HT-29 (cell line): ENCODE measurements at places on chromosomes 16 and 17.

GRCh38 chr16:89034971-89035668, 58.1 kb upstream of the CBFA2T3 start:
- no peak for DNase-seq

DNA sequence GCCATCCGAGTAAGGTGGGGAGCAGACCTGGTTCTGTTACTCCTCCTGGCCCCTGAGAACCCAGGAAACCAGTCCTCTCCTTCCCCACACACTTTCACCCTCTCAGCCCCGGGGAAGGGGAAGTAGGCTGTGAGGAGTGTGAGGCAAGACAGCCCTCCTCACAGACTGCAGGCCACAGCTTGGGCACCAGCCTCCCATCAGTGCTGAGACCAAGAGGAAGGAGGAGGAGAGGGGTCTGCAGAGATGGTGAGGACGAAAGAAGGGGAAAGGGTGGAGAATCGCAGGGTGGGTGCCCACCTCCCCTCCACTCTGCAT, 7.0 kb downstream of the G6PC3 start:
- DNase-seq = no peak

DNA sequence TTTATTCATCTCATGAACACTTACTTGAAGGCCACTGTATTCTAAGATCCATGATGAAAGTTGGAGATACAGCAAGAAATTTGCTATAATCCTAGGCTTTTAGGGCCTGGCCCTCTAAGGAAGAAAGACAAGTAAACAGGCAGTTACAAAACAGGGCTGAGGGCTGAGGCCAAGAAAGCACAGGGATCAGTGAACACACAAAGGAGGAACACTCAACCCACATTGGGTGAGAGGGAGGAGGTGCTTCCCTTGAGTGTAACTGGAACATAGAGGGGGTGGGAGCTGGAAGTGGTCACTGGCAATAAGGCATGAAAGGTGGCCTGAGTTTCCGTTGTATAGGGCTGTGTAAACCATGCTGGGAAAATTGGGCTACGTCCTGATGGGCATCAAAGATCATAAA, 112.2 kb downstream of the ZNF18 start:
- DNase-seq = no peak

GRCh38 chr17:64420143-64420670, 28.7 kb upstream of the MILR1 start:
- DNase-seq = peak; percentile 91

DNA sequence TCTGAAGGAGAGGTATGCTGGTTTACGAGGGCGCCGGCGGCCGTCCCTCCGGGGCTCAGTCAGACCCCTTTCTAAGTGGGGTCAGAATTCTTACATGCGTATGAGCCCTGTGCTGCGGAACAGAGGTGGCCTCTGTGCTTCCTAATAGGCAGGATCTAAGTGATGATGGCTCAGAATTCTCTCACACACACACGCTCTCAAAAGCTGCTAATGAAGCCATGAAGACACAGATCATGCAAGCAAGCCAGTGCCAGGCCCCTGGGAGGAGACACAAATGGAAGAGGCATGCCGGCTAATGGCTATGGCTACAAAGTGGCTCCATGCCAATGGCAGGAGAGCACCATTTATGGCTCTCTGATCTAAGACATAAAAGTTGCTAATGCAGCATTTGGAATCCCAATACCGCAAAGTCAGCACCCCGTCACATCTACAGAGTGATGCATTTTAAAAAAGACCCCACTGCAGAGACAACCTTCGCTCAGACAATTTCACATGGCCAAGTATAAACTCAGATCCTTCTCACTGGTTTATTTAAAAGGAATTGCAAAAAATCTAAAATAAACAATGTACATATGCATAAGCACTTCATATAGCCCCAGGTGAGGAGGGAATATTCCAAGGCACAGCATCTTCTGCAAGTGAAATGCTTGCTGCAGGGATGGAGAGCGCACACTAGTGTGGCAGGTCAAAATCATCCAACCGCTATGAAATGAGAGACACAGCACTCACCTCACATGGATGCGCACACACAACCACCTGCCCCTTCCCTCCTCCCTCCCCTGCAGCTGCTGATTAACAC, 24.5 kb downstream of the NPLOC4 start:
- DNase-seq = no peak
